ENCODE measurements at places on chromosomes 13 and 19.
A peak's percentile ranks its signal among the peaks of the same experiment; 100 is the strongest.

- DNase-seq = no peak
Measured at GRCh38 chr13:20831254-20831653, 57.5 kb upstream of the EEF1AKMT1 start.

DNA sequence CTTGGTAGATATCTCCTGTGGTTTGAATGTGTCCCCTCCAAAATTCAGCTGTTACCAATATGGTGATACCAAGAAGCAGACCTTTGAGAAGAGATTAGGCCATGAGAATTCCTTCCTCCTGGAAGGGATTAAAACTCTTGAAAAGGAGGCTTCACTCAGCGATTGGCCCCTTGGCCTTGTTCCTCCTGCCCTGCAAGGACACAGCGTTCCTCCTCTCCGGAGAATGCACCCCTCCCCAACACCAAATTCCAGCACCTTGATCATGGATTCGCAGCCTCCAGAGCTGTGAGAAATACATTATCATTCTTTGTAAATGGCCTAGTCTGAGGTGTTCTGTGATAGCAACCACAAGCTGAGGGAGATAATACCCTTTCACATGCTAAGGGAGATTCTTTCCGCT, 34.5 kb upstream of the ARHGEF7 start:
- DNase-seq = no peak

DNA sequence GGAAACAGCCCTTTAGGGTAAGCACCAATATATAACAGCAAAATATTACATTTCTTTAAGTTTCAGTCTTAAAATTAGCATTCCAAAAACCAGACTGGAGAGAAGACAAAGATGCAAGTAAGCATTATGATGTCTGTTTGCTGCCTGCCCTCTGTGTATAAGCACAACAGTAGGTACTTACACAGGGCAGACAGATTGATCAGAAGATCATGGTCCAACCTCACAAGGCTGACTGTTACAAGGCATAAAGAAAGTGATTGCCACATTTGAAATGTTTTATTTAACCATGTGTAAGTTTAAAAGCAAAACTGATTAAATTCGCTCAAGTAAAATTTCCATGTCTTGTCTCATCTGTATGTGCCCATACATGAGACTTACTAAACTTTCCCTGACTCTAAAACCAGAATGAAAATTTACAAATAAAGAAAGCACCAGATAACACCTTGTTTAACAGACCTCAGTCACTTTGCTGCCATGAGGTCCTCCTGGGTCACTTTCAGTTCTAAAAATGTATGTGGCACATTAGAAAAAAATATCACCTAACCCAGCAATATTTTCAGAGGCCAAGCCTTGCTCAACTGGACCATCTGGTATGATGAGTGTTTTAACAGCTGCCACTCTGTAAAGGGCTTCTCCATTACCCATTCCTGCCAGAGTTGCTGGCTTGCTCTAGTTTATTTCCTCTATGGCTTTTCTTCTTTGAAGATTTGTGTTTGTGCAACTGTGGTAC, 297.0 kb downstream of the RBM26 start:
- no peak for DNase-seq

DNA sequence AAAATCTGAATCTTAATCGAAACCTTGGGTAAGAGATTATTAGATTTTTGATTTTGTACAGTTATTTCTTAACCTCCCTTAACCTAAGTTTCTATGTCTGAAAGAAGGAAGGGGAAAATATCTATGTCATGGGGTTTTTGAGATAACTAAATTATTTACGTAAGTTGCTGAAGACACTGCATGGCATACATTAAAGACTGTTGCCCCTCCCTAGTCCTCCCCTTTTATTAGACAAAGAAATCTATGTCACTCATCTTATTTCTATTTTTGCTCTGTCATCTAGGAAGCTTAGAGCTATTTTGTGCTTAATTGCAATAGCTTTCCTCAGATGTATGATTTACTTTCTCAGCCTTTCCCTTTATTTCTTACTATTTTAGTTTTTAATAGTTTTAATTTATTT, 15.0 kb downstream of the COG6 start:
- DNase-seq = no peak

GRCh38 chr19:42301646-42302203, at the start of gene PRR19:
Gene PRR19, plus strand, starts transcription at chr19:42302132. Its CDS starts 7,453 bp downstream, at chr19:42309585.
- peak; percentile 76 for DNase-seq

DNA sequence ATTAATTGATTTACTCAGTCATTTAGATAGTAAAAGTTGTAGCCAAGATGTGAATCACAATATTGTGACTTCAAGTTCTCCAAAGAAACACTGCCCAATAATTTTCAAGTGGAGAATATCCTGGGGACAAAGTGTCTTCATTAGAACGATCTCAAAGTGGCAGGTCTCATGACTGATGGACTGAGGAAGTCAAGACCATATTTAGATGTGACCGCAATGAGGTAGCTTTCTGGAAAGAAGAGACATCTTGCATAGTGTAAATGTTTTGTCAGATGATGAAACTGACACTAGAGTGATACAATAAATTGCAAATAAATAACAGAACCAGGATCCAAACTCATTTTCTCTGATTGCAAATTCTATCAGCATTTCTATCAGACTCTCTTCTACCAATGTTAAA, 1476.9 kb downstream of the EFNB2 start:
- no peak for DNase-seq

DNA sequence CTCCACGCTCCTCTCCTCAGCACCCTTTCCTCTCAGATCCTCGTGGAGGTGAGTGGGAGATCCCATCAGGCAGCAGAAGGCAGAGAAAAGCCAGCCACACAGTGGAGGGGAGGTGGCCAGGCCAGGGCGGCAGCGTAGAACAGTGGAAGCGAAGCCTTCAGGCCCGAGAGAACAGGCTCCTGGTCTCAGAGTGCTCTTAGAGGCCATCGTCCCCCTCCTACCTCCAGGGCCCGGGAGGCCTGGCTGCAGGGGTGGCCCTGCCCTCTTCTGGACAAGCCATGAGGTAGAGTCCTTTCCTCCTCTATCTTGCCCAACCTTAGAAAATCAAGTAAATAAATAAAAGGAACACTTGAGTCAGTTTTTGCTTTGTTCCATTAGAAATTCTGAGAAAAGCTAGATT, 202.0 kb downstream of the KATNAL1 start:
- DNase-seq = no peak

DNA sequence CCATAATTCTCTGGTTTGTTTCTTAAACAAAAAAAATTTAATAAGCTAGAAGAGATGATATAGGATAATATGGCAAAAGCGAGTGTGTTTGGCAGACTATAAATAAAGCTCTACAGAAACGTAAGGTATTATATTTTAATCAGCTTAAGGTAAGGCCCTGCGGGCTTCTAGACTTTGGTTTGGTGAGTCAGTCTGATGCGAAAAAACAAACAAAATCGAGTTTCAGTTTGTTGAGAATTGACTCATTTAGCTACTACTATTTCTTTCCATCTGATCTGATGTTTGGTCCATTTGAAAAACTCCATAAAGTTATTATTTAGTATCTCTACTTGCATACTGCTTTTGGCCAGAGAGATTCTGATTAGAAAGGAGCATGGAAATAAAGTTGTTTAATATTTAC, 138.0 kb downstream of the MIPEP start:
- DNase-seq = no peak

DNA sequence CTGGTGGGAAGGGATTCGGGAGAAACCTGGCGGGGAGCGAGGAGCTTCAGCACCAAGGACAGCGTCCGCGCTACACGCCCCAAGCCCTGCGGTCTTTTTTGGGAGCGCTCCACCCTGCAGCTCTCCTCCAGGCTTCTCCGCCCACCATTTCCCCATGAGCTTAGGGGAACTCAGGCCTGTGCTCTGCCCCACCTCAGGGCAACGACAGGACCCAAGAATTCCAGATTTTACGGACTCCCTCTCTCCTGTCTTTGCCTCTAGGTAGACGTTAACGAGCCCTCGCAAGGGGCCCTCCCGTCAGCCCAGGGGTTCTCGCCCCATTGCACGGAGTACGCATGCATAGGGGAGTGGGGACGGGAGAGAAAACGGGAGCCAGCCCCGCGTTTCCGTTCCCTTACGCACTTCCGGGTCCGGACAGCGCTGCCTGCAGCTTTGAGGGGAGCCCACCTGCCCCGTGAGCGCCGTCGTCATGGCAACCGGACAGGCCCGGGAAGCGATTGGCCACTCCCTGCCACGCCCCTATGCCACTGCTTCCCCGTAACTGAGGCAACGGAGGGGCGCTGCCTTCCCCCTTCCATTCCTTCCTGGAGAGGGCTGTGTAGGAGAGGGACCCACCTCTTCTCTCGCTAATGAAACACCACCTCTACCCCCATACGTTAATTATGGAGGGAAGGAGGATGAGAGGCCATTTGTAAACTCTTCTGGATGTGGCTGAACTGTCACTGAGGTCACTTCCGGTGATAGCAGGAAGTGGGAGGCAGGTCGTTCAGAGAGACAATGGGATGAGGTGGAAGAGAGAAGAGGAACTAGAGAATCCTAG, 20.8 kb downstream of the NOVA2 start:
- peak; percentile 75 for DNase-seq

DNA sequence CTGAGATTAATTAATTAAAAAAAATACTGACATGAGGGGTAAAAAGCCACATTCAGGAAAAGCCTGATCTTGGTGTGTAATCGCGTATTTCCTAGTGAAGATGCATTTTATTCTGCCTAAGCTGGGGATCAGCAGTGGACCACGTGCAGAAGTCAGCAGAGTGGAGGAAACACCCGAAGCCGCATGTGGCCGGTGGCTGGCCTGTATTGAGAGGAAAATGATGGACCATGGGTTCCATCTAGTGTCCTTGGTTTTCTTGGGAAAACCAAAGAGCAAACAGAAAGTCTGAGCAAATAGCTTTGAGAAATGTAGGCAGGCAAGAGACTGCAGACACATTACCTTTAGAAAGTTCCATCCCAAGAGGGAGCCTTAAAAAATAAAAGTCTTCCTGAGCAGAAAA, 23.7 kb upstream of the SHISA2 start:
- DNase-seq = no peak

- no peak for DNase-seq
Measured at GRCh38 chr19:8557642-8558238, 19.5 kb downstream of the MYO1F start.

- DNase-seq = no peak
Measured at GRCh38 chr13:64528838-64529237, 2701.3 kb downstream of the PCDH9 start.

GRCh38 chr13:19023115-19023514, 158.5 kb downstream of the TUBA3C start:
- DNase-seq = peak; percentile 10

- DNase-seq = no peak
Measured at GRCh38 chr13:58300224-58300623, 668.7 kb downstream of the PCDH17 start.

- DNase-seq = no peak
Measured at GRCh38 chr13:102276404-102276803, 125.4 kb downstream of the FGF14 start.

- no peak for DNase-seq
Measured at GRCh38 chr19:35345671-35346111, 2.0 kb upstream of the FFAR1 start.

DNA sequence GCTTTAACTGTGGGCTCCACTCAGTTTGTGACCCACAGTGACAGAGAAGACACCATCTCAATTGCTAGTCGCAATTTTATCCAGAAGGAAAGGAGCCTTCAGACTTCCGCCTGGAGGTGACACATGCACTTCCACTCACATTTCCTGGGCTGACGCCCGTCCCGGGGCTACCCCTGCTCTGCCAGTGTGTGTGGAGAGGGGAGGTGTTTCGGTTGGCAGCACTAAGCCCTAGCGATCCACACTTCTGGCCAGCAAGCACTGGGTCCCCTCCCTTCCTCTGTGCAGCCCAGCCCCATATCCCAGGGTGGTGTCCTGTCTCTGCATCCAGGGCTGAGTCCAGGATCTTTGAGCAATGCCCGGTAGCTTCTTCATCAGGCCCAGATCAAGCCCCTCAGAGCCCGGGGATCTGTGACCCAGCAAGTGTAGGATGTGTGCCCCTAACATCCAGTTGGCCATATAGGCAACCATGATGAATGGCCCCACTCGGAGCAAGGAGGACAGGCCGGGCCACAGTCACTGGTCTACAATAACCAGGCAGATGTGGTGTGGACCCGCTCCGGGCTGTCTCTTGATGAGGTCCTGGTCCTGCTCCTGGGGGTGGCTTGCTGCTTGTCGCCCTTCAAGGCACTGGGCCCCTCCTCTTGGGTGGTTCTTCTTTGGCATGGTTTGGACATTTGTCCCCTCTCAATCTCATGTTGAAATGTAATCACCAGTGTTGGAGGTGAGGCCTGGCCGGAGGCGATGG, 141.9 kb upstream of the SPACA7 start:
- DNase-seq = no peak

GRCh38 chr13:62207388-62207787, 791.7 kb upstream of the PCDH20 start:
- no peak for DNase-seq

GRCh38 chr19:861756-862580, 2.5 kb downstream of the CFD start:
- peak; percentile 87 for DNase-seq

- DNase-seq = peak; percentile 67
Measured at GRCh38 chr13:78102121-78102677, 183.6 kb upstream of the EDNRB start.

GRCh38 chr19:53091413-53092254, 11.6 kb downstream of the ZNF160 start:
- no peak for DNase-seq

DNA sequence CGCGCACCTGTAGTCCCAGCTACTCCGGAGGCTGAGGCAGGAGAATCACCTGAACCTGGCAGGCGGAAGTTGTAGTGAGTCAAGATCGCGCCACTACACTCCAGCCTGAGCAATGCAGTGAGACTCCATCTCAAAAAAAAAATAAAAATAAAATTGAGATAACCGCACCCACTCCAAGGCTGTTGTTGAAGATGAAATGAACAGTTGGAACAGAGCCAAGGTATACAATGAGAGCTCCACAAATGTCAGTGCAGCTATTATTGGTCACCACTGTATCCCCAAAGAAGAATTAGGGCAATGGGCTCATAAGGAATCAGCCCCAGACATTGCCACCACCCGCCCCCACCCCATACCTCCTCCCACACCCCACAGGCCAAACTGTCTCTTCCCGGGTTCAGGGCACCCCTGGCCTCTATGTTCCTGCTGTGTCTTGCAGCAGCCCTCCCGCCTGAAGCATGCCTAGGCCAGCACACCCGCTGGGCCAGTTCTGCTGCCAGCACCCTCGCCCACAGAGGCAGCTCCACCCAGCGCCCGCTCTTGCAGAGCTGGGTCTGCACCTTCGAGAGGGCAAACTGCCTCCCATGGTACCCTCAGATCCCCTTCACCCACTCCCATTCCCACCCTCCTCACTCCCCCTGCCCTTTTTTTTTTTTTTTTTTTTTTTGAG, 3.5 kb upstream of the S1PR5 start:
- DNase-seq = no peak

DNA sequence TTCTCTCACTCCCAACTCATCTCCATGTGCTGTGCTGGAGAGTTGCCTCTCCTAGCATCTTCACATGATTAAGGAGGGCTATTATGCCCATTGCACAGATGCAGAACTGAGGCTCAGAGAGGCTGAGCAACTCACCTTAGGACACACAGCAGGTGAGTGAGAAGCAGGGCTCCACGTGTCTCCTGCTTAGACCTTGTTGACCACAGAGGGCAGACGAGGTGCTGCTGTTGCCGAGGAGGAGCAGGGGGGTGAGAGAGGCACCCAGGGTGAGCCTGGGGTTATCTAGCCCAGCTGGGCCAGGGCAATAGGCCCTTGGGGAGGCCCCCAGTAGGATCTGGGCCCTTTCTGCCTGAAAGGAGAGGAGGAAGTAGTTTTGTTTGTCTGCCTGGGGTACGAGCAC, 2.4 kb upstream of the HSH2D start:
- DNase-seq = peak; percentile 65

Data from OCI-M1 (cell line).